ENCODE measurements at places on chromosomes 7 and 10.
A peak's percentile ranks its signal among the peaks of the same experiment; 100 is the strongest.

GRCh38 chr7:121219026-121219425 is 109.8 kb upstream of the WNT16 start:
- no peak for DNase-seq

- DNase-seq, result no peak
These were observed 6.1 kb downstream of the RBM20 start for GRCh38 chr10:110650265-110650668.

GRCh38 chr7:120931243-120931642 is 19.3 kb upstream of the ING3 start:
- no peak for DNase-seq

DNA sequence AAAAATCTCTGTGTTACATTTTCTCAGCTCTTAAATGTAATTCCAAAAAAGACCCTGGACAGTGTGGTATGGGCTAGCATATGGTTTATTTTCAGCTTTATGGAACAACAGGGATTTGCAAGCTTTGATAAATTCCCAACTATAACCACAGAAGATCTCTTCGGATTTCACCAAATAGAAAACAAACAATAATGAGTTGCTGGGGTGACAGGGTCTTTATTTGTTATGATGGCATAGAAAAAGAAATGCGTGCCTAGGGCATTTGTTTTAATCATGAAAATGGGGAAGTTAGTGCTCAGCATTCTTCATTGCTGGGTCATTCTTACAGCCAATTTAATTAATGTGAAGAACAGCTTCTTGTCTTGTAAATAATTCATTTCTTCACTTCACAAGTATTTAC is 139.0 kb downstream of the LRRN3 start:
- peak; percentile 59 for DNase-seq

- no peak for DNase-seq
These were observed 37.8 kb downstream of the CLRN3 start for GRCh38 chr10:127854769-127855590.

- no peak for DNase-seq
These were observed 112.1 kb downstream of the GALNT11 start for GRCh38 chr7:152137476-152138025.

DNA sequence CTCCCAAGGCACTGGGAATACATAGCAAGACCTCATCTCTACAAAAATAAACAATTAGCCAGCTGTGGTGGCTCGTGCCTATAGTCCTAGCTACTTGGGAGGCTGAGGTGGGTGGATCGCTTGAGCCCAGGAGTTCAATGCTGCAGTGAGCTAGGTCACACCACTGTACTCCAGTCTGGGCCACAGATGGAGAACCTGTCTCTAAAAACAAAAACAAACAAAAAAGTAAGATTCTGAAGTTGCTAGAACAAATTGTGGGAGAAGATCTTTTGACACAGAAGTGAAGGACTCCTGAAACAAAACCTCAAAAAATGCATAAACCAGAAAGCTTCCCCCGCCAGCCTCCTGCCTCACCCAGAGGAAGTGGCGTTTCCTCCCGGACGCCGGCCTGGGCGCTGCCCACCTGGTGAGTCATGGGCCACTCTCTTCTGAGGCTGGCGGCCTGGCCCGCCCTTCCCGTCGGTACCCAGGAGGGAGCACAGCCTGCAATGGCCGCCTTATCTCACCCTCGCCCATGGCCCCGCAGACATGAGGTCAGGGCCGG is 25.4 kb upstream of the ELN start:
- DNase-seq, result peak; percentile 58

GRCh38 chr10:119364645-119365600 is 157.6 kb downstream of the GRK5 start:
- DNase-seq, result no peak

- peak; percentile 34 for DNase-seq
These were observed 15.3 kb downstream of the NKX2-3 start for GRCh38 chr10:99548041-99548530.

GRCh38 chr10:69696073-69696731 is 66.2 kb downstream of the FAM241B start:
- peak; percentile 91 for DNase-seq

DNA sequence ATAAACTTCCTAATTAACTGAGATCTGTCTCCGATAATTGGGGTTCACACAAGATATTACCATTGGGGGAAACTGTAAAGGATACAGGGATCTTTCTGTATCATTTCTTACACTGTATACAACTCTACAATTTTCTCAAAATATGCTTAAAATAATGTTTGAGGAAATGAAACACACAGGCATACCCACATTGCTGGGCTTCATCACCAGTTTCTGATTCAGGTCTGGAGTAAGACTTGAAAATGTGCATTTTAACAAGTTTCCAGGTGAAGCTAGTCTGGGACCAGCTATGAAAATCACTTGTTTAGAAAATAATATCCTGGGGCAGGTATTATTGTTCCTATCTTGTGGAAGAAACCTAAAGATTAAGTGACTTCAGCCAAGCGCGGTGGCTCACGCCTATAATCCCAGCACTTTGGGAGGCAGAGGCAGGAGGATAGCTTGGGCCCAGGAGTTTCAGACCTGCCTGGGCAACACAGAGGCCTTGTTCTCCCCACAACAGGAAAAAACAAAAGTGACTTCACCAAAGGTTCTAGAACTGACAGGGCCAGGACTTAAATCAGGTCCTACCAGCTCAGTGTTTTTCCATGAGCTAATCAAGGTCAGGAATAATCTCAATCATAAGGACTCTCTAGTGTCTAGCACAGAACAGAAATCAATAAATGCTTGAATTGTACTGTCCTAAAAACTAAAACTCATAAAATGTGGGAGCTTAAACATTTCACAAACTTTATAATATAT is 12.6 kb downstream of the TOMM7 start:
- no peak for DNase-seq

- no peak for DNase-seq
These were observed 125.2 kb downstream of the DOCK4 start for GRCh38 chr7:112080978-112081377.

All from HFFc6 (cell line).